Neural crest cell (in vitro differentiated cells): ENCODE measurements at places on chromosomes 7 and 10.

- no peak for DNase-seq
Observed at GRCh38 chr7:19099924-19100323, 17.5 kb downstream of the TWIST1 start.

GRCh38 chr7:150784954-150785353, 15.2 kb downstream of the TMEM176B start:
- no peak for DNase-seq

- DNase-seq, result no peak
Observed at GRCh38 chr7:138125119-138125518, 48.9 kb downstream of the AKR1D1 start.

DNA sequence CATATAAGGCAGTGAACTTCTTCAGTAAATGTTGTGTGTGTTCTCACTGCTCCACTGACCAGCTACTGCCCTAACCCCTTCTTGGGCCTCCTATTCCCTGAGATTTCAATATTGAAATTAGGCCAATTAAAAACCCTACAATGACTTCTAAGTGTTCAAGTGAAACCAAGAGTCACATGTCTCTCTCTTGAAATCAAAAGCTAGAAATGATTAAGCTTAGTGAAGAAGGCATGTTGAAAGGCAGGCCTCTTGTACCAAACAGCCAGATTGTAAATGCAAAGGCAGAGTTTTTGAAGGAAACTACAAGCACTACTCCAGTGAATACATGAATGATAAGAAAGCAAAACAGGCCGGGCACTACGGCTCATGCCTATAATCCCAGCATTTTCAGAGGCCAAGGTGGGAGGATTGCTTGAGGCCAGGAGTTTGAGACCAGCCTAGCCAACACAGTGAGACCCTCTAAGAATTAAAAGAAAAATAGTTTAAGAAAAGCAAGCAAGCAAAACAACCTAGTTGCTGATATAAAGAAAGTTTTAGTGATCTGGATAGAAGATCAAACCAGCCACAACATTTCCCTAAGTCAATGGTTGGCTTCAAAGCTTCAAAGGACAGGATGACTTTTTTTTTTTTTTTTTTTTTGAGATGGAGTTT, 22.3 kb downstream of the BRAF start:
- DNase-seq, result no peak

DNA sequence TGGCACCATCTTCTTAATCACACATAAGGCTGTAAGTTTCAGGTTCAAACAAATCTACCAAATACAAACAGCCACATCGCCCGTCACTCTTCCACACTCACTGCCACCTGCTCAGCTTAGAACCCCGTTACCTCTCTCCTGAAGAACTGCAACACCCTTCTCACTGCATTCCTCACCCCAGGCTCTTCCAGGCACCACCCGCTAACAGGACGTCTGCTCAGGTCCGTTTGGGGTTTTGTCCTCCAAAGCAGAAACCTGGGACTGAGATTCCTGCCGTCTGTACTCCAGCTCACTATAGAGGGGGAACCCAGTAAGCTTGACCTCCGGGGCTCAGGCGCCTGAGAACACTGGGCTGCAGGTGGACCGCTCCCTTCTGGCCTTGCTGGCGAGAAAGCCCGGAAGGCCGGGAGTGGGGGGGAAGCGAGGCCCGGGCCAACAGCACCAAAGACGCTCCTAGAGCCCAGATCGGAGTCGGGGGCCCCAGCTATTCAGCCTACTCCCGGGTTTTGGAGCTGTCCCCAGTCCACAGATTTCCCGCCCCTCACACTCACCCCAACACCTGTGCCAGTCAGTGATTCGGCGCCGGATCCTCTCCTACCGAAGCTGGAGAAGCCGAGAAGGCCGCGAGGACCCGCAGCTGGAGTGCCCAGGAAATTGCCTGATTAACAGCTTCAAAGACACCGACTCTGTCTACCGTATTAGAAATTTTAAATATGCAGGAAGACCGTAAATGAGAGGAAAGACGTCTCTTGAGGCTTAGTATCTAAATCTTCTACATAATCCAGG, at the start of gene AP3M1:
AP3M1 (minus strand) TSS at position 625 of the 786 bp plus-strand sequence. CDS start 12,449 bp downstream, outside the sequence.
- DNase-seq, result no peak

GRCh38 chr7:97351488-97351887, 234.0 kb downstream of the SDHAF3 start:
- no peak for DNase-seq
